Activated CD4-positive, CD25-positive, alpha-beta regulatory T cell treated with anti-CD3 and anti-CD28 coated beads, Interleukin-2, amount 50 U/mL, for 72 hours (primary cell): ENCODE measurements at places on chromosomes 5 and 9.

DNA sequence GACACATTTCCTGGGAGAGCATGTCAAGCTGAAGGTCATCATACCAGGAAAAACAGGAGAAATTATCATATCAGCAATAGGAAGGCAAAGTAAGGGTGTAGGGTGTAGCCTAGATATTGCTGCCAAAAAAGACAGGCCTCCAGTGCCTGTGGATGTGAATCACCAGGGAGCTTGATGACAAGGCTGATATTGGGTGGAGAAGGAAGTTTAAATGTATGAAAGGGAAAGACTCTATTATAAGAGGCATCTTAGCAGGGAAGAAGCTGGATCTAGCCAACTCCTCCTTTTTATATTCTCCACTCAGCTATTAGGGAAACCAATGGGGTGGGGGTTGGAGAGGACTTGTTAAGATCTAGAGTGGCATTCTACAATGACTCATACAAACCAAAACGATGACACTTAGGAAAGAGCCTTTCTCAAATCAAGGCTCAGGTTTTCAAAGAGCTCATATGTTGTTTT, 13.4 kb upstream of the TXNDC8 start:
- DNase-seq, result no peak

DNA sequence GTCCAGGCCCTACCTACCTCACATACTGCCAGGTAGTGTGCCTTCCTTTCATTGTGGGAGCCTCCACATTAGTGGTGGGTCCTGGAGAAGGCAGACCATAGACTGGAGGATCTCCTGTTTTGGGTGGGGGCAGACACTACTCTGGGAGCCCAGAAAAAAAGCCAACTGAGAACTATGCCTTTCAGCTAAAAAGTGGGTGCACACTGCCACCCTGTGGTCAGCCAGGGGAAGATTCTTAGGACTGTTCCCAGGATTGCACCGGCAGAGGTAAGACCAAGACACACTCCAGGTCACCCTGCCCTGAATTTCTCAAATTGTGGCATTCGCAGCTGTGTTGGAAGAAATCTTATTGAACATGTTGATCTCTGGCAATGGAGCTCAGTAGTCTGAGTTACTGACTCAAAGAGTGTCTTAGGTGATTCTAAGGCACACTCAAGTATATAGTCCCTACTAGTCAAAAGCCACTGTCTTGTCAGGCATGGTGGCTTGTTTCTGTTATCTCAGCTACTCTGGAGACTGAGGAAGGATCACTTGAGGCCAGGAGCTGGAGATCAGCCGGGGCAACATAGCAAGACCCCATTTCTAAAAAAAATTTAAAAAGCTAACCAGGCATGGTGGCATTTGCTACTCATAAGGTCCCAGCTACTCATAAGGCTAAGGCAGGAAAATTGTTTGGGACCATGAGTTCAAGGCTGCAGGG, 3.6 kb downstream of the SIGMAR1 start:
- DNase-seq, result peak; percentile 77

- no peak for DNase-seq
Measured at GRCh38 chr9:127279717-127280285, 15.2 kb downstream of the GARNL3 start.

GRCh38 chr5:38845526-38846378, at the start of gene OSMR:
OSMR (plus strand) TSS chr5:38846012; CDS start chr5:38869045, 23,033 bp downstream.
- no peak for DNase-seq

- no peak for DNase-seq
Measured at GRCh38 chr5:107383414-107383813, 287.3 kb downstream of the EFNA5 start.

DNA sequence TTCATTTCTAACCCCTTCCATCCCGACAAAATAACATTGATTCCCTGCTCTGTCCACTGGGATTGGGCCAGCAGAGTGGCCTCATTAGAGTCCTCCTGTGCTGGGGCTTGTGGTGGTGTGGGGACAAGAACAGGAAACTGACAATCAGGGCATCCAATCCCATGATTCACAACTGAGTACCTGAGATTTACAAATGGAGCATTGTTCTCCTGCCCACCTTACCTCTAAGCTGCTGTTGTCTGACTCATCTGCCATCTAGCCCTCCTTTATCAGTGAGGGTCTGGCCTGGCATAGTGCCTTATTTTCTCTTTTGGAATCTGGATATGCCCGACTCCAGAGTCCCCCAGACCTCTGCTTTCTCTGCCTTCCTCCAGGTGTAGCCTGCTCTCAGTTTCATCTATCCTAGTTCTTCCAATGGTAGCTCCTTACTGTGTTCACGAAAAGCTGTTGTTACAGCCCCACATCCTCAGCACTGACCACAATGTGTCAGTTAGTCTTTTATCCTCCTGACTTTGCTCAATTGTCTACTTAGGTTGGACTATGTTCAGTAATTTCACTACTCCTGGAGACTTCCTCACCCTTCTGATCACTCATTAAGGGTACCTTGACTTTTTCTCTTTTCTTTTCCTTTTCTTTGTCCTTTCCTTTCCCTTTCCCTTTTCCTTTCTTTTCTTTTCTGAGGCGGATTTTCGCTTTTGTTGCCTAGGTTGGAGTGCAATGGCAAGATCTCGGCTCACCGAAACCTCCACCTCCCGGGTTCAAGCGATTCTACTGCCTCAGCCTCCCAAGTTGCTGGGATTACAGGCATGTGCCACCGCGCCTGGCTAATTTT, 13.4 kb downstream of the WNT8A start:
- DNase-seq, result no peak

DNA sequence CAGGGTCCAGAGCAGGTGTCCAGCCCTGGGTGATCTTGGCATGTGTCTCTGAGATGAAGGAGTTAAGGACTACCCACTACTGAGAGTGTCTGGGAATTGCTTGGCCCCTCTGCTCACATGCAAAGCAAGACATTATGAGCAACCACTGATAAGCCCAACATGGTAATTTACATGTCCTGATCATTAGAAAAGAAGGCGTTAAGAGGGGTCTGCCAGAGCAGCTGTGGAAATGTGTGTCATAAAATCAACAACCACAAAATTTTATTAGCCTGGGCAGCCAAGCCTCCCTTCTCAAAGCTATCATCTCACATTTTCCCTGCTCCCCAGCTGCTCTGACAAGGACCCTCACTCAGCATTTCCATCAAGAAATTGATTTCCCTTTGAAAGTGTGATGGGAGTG, 351.0 kb downstream of the SPOCK1 start:
- no peak for DNase-seq

GRCh38 chr9:130665431-130666392, 1.3 kb downstream of the PRDM12 start:
- no peak for DNase-seq

DNA sequence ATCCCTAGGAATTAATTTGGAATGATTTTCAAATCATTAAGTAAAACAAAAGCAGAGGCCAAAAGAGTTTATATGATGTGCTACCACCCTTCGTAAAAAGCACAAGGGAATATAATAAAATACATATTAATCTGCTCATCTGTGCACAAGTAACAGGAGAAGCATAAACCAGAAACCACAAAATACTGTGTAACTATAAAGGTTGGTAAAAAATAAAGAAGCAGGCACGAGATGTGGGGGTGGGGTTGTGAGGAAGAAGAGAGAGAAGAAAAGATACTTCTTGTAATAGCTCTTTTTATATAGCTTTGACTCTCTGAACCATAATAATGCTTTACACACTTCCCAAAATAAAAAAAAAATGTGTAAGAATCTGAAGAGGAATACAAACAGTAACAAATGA, 214.9 kb upstream of the EFNA5 start:
- no peak for DNase-seq

GRCh38 chr9:77677397-77677796, 29.3 kb upstream of the GNA14 start:
- no peak for DNase-seq

DNA sequence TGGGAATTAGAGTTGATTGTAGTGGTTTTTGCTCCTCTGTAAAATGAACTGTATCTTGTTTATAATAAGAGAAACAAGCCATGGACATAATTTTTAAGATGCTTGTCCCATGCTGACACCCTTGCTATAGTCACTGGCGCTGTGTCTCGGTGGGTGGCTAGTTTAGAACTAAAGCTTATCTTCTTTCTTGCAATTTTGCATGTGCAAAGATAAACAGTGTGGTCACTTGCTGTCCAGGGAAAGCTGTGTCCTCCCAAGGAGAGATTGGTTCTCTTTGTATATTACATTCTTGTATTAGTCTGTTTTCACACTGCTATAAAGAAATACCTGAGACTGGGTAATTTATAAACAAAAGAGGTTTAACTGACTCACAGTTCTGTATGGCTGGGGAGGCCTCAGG, 143.8 kb downstream of the MELK start:
- no peak for DNase-seq

- no peak for DNase-seq
Measured at GRCh38 chr9:36207016-36207415, 16.3 kb downstream of the CLTA start.

GRCh38 chr9:135901826-135902225, 5.5 kb downstream of the CAMSAP1 start:
- no peak for DNase-seq

DNA sequence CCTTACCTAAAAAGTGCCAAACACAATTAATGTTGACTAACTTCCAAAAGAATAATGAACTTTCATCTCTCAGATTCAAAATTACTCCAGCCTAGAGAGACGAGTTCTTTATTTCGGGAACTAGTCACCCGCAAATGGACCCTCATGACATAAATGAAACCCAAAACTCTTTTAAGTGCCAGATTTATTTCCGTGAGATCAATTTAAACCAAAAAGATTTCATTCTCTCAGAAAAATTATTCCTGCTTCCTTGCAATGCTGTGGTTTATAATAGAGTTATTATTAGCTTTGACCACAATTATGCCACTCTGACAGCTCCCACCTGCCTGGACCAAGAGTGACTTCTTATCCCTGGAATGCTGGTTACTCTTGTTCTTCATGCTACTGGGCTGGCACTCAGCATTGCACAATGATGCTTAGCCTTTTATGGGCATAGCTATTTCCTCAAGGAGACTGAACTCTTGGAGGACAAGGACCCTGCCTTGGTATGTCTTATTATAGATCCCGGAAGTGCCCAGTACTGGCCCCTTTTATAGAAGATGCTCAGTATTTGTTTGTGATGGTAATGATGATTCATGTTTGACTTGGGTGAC, 183.5 kb downstream of the SNX18 start:
- DNase-seq, result no peak

DNA sequence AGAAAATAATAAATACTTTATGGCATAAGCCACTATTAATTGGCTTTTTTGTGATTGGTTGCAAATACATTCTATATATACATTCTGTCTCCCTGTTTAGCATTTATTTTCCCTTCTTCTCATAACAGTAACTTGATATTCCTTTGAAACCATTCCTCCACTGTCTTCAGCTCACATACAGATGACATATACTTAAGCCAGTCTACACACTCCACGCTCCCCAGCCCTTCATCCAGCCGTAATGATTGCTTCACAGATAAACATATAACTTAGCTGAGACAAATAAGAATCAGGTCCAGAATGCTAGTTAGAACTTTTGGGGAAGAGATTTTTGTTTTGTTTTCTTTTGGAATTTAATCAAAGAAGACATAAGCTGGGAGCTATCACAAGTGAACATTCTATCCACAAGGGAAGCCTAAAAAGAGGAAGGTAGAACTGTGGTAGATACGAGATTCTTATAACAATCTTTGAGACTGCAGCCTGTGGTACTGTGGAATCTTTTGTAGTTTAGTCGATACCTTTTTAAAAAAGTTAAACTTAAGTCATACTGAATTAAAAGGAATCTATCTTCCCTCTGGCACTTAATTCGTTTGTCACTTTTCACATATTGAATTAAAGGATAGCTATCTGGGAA, 365.1 kb upstream of the PRR16 start:
- no peak for DNase-seq

DNA sequence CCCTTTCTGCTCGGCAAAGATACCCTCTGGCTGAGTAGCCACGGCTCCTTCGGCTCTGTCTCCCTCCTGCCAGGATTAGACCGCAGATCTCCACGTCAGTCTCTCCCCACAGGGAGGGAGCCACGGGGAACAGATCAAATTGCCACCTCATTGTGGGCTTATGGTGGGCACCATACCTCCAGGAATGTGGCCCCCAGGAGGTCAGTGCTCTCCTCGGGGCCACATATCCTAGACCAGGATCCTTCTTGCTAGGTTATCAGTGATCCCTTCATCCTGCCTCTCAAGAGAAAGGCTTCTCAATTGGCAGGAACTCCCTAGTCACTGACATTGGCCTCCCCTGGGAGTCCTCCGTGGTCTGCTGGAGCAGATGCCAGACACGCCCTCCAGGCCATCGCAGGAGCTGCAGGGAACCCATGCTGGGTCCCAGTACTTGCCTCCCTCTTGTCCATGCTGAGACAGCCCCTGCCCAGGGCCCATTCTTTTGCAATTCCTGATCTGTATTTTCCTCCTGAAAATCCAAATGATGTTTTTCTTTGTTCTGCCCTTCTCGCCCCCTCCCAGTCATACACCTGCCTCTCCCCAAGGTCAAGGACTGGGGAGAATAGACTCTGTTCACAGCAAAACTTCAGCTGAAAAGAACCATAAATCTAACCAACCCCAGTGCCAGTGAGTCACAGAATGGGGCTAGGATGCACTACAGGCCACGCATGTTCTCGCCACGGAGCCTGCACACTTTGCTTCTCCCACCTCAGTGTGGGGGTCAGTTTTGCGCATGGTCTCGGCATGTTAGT, 31.6 kb upstream of the ENHO start:
- DNase-seq, result no peak

GRCh38 chr9:132055756-132056155, 23.9 kb downstream of the MED27 start:
- DNase-seq, result no peak

DNA sequence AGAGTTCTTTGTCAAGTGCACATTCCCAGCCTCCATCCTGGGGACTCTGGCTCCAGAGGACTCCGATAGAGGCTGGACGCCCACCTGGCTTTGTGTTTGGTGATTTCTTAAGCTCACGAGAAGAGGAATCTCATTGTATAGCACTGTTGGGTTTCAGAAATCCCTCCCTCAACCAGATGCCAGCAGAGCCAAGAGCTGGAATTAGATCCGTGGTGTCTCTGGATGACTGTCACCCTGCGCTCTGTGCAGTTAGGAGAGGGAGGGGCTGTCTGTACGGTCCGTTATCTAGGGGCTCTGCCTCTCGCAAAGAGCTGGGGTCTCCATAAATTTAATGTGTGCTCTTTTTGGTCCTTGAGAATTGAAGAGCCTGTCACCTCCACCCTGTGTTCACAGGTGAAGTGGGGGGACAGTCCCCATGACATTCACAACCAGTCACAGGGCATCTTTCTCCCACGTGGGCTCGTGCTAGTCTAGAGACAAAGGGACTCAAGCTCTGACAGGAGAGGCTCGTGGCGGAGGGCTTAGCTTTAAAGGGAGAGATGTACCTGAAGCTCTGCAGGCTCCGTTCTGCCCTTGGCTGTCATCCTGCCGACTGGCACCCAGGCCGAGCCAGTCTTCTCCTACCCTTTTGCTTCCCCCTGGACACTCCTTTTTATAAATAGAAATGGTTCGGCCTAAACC, 41.4 kb downstream of the FAM78A start:
- DNase-seq, result no peak

DNA sequence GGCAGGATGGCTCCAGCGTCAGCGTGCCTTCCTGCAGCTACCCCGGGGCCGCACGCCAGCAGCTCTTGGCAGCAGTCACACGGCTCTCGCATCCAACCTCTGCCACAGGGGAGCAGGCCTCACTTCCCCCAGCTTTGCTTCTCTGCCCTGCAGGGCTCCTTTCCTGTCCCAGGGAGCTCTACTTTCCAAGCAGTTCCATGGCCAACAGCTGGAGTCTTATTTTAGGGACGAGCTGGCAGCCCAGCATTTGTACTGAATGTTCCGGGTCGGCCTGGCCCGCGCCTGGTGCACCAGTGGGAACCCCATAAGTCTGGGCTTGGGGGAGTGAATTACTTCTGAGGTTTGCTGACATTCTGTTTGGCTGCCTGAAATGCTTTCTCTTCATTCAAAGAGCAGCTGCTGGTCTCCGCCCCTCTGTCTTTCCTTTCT, 34.6 kb downstream of the GADD45G start:
- DNase-seq, result no peak

- DNase-seq, result no peak
Measured at GRCh38 chr9:8542537-8542936, 743.0 kb upstream of the DMAC1 start.
